ENCODE measurements at places on chromosomes 3 and 15.

GRCh38 chr3:42747581-42747980, 25.5 kb downstream of the CCDC13 start:
- DNase-seq, result no peak

GRCh38 chr3:31077021-31077601, 182.7 kb upstream of the GADL1 start:
- no peak for DNase-seq

GRCh38 chr3:145197051-145197820, 963.7 kb downstream of the PLOD2 start:
- DNase-seq, result no peak

- DNase-seq, result no peak
These were observed 13.2 kb downstream of the KLHL6 start for GRCh38 chr3:183542355-183542754.

GRCh38 chr15:42933886-42934667, 13.5 kb upstream of the TTBK2 start:
- no peak for DNase-seq

DNA sequence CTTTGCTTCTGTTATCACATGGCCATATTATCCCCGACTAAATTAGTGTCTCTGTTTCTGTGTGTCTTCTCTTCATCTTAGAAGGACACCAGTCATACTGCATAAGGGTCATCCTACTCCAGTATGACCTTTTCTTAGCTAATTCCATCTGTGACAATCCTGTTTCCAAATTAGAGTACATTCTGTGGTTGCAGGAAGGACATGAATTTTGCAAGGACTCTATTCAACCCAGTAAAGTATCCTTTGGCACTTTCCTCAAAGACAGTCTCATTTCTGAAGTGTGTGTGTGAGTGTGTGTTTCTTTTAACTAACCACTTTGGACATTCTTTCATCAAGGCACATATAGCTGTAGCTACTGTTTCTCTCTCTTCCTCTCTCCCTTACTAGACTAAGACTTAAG, 15.2 kb upstream of the MME start:
- DNase-seq, result no peak

DNA sequence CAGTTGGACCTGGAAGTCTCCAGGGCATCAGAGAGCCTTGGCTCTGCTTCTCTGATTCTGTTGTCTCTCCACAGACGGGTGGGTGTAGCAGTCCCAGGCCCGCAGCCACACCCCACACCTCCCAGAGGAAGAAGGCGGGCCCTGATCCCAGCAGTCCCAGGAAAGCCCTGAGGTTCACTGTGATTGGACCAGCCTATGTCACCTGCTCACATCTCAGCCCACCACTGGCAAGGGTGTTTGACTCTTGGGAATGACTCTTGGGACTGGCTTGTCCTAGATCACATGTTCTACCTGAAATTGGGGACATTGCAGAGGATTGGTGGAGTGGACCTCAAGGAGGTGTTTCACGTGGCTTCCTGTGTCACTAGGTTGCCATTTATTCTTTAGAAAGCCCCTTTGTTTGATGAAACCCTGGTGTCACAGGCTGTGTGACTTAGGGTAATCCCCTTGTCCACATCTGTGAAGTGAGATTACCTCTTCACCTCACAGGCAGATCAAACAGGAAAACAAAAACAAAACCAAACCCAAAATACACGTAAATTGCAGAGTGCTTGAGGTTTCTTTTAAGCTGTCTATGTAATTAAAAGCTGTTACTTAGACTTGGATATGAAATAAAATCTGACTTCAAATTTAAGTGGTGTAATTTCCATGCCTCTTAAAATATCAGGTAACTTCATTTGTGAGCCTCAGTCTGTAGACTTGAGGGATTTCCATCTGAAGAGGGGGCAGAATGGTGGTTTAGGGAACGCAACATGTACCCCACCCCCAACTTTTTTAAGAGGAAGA, 26.7 kb downstream of the FLNB start:
- DNase-seq, result no peak

DNA sequence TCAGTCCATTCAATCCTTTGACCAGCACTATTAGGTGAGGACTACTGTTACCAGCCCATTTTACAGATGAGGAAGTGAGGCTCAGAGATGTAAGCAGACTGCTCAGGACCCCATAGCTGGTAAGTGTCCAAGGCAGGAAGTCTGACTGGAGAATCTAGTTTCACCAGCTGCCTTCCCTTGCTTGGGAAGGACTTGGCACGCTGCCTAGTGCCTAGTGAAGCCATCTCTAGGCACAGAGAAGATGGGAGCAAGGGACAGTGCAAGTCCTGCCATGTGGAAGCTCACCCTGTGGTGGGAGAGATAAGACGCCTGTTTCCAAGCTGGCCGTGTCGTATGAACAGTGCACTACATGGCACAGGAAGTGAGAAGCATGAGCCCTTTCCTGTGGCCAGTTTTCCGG, 111.8 kb upstream of the TMC3 start:
- no peak for DNase-seq

DNA sequence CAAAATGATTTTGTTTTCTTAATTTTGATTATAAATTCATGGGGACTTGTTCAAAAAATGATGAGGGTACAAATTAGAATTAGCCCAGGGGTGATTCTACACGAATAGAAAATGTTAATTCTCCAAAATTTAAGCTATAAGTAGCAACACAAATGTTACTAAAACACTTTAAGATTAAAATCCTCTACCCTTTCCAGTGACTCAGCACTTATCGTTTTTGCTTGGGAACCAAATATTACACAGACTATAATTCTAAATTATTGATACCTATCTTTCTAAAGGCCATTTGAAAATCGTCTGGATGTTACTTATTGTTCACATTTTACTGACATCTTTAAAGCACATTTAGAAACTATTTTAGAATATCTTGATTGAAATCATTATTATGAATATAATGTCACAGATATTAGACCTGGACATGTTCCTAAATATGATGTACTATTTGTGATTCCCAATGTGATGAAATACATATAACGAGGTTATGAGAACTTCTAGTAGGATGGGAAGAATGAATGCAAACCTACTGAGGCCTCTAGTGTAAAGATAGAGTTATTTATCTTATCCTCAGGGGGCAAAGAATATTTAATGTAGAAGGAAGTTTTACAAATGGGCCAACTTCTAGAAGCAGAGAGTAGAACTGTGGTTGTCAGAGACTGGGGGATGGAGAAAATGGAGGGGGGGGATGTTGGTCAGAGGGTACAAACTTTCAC, 132.0 kb upstream of the TP63 start:
- no peak for DNase-seq

DNA sequence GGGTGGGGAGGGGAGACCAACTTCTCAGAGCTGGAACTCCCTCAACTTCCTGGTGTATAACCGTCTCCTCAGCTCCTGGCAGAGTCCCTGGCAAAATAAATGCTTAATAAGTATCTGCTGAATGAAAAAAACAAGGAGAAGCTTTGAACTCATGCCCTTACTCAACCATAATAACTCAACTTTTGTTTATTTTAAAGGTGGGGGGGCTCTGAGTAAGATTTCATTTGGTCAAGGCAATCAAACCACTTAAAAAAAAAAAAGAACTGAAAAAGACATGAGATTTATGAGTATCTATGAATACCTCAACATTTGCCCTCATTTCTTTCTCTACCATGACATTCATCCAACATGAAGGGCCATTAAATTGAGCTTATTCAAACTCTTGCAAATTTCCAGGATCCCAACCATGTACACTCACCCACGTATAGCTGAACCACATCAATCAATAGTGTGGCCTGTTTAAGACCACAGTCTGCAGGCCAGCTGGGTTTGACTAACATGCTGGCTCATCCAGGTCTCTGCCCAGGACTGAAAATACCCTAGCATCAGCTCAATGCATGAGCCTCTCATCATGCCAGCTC, 157.9 kb downstream of the FOXP1 start:
- DNase-seq, result no peak

DNA sequence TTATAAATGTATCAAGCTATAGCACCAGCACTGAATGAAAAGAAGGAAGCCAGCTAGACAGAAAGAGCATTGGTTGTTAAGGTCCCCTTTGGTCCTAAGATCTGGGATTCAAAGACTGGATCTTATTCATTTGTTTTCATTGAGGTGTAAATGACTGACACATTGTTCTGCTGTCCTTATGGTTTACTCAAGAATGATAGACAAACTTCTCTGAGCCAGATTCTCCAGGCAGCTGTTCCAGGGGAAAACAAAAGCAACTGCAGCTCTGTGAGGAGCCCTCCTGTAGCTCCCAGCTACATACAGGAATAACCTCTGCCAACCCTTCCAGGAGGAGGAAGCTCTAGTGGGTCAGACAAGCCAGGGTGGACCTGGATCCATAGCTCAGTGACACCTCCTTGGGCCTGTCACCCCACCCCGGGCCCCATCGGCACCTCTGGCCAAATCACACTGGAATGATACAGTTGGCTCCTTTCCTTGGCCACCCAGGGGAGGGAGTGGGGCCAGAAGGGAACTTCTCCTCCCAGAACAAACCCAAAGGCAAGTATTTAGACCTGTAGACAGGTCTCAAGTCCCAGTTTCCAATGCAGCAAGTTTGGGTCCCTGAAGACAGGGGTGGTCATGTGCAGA, 57.8 kb downstream of the ZNF621 start:
- no peak for DNase-seq

GRCh38 chr15:66566963-66567531, 1.2 kb upstream of the LCTL start:
- peak; percentile 3 for DNase-seq

- DNase-seq, result no peak
These were observed 671.5 kb downstream of the FHIT start for GRCh38 chr3:60579734-60580133.

- DNase-seq, result no peak
These were observed 12.9 kb downstream of the DUOX2 start for GRCh38 chr15:45100884-45101625.

GRCh38 chr3:141257961-141258360, 26.3 kb downstream of the PXYLP1 start:
- no peak for DNase-seq

DNA sequence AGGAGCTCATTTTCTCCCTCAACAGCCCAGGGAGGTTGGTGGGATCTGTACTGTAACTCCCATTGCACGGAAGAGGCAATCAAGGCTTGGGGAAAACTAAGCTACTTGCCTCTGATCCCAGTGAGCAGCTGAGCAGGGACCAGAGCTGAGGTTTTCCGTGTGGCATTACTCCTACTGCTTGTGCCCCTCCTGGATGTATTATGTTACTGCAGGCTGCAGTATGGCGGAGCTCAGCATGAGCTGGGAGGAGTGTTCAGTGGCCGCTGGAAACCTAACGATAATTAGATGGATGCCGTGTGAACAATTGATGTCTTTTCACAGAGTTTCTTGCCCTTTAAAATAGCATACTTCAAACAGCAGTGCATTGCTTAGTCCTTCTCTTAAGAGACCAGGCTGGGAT, 2.0 kb upstream of the TPRG1 start:
- DNase-seq, result no peak

- DNase-seq, result no peak
These were observed 252.0 kb downstream of the CLSTN2 start for GRCh38 chr3:140187028-140187427.

DNA sequence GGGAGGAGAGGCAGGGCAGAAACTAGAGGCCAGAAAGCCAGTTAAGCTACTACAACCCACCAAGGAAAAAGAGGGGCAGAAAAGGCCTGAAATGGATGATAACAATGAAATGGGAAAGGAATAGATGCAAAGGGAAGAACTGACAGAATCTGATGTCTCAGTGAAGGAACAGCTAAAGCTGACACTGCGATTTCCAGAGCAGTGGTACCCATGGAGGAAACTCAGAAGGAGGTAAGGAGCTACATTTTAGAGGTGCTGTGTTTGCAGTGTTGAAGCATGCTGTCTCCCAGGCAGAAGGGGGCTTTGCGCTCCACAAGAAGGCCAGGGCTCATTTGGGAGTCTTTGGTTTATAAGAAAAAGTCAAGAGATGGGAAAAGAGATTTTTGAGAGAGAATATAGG, 38.0 kb downstream of the ZBTB38 start:
- DNase-seq, result no peak

- DNase-seq, result no peak
These were observed 20.2 kb downstream of the GBE1 start for GRCh38 chr3:81741216-81741615.

- DNase-seq, result no peak
These were observed 164.6 kb downstream of the SMAD6 start for GRCh38 chr15:66866656-66867055.

GRCh38 chr3:36678216-36679013, 85.9 kb downstream of the DCLK3 start:
- DNase-seq, result no peak

DNA sequence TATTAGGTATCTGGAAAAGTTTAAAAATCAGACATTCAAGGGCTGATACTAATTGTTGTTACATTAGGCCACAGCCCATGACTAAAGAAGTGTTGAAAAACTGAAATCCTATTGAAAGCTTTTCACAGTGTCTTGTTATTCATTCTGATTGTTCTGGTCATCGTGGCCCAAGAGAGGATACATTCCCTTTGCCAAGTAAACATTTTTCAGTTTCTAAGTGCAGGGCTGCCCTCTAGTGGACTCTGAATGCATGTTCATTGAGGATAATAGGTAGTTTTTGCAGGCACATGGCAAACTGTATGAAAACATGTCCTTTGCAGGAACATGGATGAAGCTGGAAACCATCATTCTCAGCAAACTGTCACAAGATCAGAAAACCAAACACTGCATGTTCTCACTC, 181.1 kb downstream of the MYRIP start:
- no peak for DNase-seq

GRCh38 chr3:46276497-46277099, 34.3 kb downstream of the CCR3 start:
- DNase-seq, result peak; percentile 48

- DNase-seq, result no peak
These were observed 19.6 kb downstream of the DYNC1LI1 start for GRCh38 chr3:32551087-32551486.

DNA sequence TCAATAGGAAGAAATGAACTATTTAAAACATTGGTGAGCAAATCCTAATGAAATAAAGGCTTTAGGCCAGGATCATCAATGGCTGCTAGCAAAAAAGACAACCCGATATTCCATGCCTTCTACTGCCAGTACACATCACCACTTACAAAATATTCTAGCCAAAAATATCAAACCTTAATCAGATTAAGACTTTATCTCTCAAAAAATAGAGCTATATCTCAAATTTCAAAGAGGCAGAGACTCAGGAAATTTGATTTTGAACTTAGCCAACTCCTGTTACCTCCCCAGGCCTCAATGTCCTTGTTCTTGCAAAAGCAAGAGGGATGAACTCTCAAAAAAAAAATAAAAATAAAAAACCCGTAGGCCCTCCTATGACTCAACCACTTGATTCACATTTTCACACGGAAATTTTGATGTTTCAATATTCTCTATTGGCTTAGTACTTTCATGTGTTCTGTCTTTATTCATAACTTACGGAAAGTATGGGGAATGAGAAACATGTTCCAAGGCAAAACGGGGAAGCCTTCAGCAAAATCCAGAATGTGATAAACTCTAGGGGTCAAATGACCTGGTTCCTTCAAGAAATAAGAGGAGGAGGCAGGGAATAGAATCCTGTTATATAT, 273.3 kb upstream of the ZPLD1 start:
- DNase-seq, result no peak

GRCh38 chr3:168847291-168847883, 751.7 kb upstream of the GOLIM4 start:
- no peak for DNase-seq

DNA sequence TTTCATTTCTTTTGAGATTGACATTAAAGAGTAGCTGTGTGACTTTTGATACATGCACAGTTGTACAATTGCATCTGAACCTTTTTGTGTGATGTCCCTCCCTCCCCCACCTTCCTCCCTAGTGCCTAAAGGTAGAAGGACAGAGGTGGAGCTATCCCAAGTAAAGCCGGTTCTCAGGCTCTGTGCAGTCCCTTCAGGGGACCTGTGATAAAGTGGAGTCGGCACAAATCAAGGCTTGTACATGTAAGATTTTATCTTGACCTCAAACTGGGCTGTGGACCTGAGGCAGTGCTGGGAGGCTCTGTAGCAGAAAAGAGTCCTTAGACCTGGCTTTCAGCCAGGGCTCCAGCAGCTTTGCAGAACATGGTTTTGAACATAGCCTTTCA, 55.5 kb upstream of the CMTM7 start:
- DNase-seq, result no peak

Measured in stimulated activated CD8-positive, alpha-beta memory T cell treated with anti-CD3 and anti-CD28 coated beads, Interleukin-4, amount 100 ng/mL, for 1 hour (primary cell).